Naive thymus-derived CD8-positive, alpha-beta T cell (primary cell): ENCODE measurements at places on chromosomes 2 and 18.

DNA sequence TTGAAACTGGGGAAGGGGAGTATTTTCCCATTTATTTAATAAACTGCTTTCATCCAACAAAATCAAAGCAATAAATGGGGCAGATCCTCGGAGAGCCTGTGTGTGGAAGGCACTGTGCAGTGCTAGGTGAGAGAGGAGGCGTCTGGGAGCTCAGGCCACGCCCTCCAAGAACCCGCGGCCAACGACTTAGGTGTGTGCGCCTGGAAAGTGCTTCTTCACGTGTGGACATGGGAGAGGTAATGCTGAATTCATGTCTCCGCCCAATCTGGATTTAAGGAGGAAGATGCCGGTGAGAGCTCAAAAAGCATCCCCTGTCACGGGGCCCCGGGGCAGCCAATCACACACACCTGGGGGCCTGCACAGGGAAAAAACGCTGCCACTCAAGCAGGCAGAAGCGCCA, 77.4 kb downstream of the HDAC4 start:
- DNase-seq: no peak

GRCh38 chr2:5353565-5353964, 338.6 kb upstream of the SOX11 start:
- DNase-seq: no peak

DNA sequence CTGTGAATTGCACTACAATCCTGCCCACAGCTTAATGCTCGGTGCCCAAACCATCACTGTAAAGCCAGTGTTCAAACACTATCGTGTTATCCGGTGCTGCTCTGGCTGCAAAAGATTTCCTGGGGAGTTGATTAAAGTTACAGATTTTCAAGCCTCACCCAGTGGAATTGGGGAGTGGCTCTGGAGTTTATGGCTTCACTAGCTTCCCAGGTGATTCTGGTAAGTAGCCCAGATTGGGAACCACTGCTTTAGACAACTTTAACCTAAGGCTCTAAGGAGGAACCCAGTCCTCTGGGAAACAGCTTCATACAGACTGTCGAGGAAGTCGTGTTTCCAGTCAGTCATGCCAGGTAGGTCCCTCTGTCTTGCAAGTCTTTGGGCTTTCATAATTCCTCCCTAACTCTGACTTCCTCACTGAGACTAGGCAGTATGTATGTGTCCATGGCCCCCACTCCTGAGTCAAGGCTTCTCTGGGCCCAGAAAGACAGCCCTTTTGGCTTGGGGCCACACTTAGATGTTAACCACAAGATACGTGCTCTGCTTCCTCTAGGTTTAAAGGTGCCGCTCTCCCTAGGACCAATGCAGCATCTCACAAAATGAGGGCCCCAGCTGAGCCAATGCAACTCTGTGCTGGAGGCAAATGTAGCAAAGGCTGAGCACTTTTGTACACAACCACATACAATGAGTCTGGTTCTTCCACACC, 299.7 kb downstream of the PRKCE start:
- DNase-seq: no peak

DNA sequence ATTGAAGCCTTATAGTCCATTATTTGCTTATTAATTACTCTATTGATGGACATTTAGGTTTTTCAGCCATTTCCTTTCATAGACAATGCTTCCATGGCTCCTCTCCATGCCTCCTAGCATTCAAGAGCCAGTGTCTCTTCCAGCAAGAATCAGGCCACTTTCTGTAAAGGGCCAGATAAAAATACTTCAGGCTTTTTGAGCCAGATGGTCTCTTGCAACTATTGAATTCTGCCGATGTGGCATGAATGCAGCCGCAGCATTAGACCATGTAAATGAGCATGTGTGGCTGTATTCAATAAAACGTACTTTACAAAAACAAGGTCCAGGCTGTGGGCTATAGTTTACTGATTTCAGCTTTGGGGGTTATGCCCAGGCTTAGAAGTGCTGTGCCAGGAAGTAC, 38.5 kb downstream of the TRAF3IP1 start:
- DNase-seq: no peak

DNA sequence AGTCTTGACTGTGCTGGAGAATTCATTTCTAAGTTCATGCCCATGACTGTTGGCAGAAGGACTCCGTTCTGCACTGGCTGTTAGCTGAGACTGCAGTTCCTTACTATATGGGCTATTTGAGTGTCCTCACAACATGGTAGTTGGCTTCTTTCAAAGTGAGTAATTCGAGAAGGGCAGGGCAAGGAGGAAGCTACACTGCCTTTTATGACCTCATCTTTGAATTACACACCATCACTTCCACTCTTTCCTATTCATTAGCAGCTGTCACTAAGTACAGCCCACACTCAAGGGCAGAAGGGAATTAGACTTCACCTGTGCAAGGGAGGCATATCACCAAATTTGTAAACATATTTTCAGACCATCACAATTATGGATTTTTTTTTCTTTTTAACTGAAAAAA, 55.9 kb upstream of the EPAS1 start:
- no peak for DNase-seq

GRCh38 chr2:99450199-99450598, 39.6 kb downstream of the REV1 start:
- DNase-seq: no peak

DNA sequence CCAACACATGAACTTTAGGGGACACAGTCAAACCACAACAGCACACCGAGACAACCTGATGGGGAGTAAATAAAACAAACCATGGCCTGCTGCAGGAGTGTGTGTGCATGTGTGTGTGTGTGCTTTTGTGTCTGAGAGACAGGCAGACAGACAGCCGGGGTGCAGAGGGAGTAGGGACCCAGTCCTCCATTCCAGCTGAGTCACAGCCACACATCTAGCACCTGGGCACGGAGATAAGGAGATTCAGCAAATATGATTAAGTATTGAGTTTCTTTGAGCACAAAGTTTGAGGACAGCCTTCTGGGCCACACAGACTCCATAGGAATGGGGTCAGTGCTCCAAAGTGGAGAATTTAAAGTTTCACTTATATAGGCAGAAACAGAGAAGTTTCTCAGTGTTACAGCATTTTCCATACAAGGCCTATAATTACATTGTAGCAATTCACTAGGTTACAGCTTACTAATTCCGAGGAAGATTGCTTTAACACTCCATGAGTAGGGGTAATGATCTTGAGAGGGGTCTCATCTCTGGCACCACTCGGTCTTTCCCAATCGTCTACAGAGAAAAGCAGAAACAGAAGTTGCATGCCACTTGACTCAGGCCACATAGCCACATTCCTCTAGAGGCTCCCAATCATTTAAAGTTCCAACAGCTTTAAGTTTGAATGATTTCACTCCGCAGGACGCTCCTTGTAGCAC, 30.8 kb upstream of the PRLH start:
- DNase-seq: no peak

DNA sequence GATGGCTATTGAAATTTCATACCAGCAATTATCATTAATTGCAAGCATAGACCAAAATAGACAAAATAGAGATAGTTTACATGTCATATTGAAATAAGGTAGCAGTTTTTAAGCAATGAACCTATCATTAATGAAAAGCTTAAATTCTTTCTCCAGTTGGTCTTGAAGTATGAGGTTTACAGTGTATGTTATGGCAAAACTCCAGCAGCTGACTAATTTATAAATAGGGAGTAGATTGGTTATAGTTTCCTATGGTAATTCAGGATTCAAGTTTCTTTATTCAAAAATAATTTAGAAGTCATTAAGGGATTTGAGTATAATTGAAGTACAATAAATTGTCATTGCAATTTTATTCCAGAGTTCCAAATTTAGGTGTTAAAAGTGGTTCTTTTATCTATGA, 69.6 kb upstream of the COL5A2 start:
- no peak for DNase-seq

DNA sequence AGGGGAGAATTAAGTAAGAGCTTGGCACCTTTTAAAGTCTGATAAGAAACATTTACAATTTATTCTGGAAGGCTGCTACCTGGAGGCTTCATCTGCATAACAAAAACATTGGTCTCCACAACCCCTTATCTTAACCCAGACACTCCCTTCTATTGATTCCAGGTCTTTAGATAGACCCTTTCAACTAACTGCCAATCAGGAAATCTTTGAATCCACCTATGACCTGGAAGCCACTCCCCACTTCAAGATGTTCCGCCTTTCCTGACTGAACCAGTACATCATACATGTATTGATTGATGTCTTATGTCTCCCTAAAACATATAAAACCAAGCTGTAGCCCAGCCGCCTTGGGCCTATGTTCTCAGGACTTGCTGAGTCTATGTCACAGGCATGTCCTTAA, 289.4 kb downstream of the AGPS start:
- no peak for DNase-seq

- no peak for DNase-seq
Measured at GRCh38 chr2:42862669-42863185, 70.3 kb upstream of the HAAO start.

DNA sequence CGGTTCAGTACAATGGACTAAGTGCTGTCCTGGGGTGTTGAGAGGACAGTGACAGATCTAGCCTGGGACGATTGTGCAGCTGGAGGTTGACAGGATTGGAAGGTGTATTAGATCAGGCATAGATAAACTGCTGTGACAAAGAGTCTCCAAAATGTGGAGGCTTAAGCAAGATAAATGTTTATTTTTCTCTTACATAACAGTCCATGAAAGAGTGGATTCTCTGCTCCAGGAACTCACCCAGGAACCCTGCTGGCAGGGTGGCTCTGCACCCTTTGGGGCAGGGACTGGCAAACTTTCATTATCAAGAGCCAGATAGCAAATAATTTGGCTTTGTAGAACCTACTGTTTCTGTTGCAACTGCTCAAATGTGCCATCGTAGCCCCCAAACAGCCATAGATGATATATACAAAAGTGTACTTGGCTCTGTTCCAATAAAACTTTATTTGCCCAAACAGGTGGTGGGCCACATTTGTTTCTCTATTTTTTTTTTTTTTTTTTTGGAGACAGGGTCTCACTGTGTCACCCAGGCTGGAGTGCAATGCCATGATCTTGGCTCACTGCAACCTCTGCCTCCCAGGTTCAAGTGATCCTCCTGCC, 9.7 kb downstream of the HRH4 start:
- DNase-seq: no peak

DNA sequence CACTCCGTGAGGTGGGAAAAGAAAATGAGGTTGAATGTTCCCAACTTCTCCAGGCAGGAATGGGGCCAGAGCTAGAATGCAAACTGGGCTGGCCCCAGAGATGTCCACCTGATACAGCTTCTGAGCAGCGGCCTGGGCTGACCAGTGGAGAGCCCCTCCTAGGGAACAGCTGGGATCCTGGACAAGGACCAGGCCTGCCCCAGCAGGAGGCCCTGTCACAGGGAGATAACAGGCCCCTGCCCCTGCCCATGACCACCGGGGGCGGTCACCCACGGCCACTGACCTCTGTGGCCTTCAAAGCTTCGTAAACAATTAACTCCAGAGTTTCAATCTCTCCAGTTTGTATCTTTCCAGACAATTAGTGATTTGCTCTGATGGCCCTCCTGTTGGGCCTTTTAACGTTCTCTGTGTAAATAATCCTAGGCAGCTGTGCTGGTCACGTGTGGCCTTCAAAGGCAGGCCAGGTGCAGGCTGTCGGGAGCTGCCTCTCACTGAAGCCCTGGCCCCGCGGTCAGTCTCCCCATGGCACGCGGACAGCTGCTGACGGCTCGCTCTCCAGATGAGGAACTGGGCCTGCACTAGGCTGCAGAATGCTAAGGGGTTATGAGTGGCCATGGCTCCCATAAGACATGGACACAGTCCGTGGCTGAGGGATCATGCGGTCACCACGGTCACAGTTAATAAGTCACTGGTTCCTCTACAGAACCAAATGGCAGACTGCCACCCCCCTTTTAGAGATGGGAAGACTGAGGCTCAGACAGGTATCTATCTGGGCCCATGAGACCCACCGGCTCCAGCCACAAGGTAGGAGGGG, 9.2 kb downstream of the HS6ST1 start:
- DNase-seq: no peak

DNA sequence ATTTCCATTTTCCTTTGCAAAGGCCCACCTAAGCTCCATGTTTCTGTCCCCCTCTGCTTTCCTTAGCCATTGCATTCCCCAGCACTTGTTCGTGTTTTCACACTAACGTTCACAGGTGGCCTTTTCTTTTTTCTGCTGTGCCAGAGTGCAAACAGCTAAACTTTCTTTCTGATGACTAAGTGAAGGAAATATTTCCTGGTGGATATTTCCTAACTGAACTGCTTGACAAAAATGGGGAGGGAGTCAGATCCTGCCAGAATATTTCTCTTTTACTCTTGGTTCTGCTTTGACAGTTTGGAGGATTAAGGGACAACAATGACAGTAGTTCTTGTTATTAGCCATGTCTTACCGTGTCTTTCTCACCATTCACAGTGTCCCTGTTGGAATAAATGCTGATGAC, 344.0 kb downstream of the ARHGAP15 start:
- DNase-seq: no peak

- no peak for DNase-seq
Measured at GRCh38 chr2:109475531-109476210, 138.1 kb downstream of the SEPTIN10 start.

- no peak for DNase-seq
Measured at GRCh38 chr18:21463718-21464117, 136.8 kb downstream of the ESCO1 start.

DNA sequence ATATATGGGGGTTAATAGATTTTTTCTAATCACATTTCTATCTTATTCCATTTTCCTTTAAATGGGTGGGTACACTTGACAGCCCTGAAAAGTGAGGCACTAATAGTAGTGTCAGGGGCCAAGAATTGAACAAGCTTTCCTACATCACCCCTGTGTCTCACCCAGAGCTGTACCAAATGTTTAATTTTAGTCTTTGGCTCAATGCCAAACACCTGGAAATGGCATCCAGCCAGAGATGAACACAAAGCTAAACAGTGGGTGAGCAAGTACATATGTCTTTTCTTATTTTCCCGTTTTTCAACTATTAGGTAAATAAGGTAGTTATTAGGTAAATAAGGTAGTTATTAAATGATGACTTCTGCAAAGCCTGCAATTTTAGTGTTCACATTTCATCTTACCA, 276.3 kb upstream of the ERBB4 start:
- DNase-seq: no peak

DNA sequence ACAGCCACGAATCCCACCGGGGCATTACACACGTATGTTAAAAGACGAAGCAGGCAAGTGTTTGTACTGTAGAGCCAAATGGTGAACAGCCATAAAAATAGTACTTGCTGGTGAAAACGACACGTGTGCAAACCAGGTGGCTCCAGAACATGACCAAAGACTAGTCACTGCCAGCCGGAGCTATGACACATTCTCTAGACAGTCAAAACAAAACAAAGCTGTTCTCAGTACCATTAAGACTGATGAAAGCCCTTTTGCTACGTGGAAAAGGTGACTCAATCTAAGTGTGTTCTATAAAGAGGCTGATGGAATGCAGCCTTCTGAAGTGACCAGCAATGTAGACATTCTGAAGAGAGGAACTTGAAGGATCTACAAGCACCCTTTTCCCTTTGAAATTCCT, 367.7 kb upstream of the NETO1 start:
- DNase-seq: no peak

- no peak for DNase-seq
Measured at GRCh38 chr2:121251497-121251896, 33.5 kb downstream of the TFCP2L1 start.

- no peak for DNase-seq
Measured at GRCh38 chr2:39488450-39488849, 51.4 kb upstream of the MAP4K3 start.

GRCh38 chr2:171523088-171524017, 1.1 kb downstream of the CYBRD1 start:
- DNase-seq: no peak
